ENCODE measurements at places on chromosomes 7 and 10. TPM values are rescaled to one million over a fixed set of nuclear protein-coding genes. Genes with fewer than 3 reads are reported as not detected.

- no peaks in the 10 kb centered on the region for H3K27me3 ChIP-seq
- H3K36me3 ChIP-seq, result no peaks in the 10 kb centered on the region
- H3K4me1 ChIP-seq, result no peaks in the 10 kb centered on the region
- H3K27ac ChIP-seq, result no peak overlapping the region
- DNase-seq, result no peak
Measured at GRCh38 chr10:112750427-112751167, 199.4 kb upstream of the TCF7L2 start.

DNA sequence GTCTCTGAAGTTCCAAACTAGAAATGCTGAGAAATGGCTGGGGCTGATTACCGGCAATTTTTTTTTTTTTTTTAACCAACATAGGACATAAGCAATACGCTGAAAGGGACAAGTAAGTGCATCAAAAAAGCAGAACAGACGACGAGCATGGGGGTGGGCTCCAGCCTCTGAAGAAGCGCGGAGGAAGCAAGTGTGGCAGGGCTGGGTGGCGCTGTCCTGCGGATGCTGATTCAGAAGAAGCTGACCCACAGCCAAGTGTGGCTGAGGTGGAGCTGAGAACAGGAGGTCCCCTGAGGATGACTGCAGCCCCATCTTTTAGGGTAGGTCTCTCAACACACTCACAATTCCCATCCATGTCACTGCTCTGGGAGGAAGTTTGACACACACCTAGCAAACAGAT lies 65.6 kb downstream of the CTBP2 start:
- no peak overlapping the region for H3K27ac ChIP-seq
- H3K27me3 ChIP-seq, result no peaks in the 10 kb centered on the region
- DNase-seq, result no peak
- no peak overlapping the region for H3K4me3 ChIP-seq
- H3K4me1 ChIP-seq, result peaks cover 5% of the 10 kb centered on the region

DNA sequence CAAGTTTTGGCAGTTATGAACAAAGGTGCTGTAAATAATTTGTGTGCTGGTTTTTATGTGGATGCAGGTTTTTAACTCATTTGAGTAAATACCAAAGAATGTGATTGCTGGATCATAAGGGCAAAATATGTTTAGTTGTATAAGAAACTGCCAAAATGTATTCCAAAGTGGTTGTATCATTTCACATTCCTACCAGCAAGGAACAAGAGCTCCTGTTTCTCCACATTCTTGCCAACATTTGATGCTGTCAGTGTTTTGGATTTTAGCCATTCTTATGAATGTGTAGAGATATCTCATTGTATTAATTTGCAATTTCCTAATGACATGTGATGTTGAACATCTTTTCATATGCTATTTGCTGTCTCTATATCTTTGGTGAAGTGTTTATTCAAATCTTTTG lies 207.3 kb upstream of the LRGUK start:
- no peak for DNase-seq
- no peaks in the 10 kb centered on the region for H3K27me3 ChIP-seq
- no peak overlapping the region for H3K27ac ChIP-seq
- H3K36me3 ChIP-seq, result no peaks in the 10 kb centered on the region
- H3K4me1 ChIP-seq, result no peaks in the 10 kb centered on the region
- no peak overlapping the region for H3K4me3 ChIP-seq

DNA sequence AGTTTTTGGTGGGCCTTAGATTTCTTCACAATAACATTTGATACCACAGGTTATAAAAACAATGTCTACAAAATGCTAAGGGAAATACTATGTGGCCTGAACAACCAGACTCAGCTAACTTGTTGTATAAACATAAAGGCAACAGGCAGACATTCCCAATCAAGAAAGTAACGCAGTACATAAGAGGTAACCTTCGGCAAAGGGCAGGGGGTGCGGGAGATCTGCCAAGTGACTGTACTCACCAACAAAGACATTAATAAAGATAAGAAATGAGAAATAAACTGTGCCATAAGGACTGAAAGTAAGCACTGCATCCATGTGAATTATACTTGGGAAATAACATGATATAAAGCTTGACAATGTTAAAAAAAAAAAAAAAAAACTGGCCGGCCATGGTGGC lies 15.4 kb downstream of the NSUN6 start:
- no peak for DNase-seq
- no peak overlapping the region for H3K27ac ChIP-seq
- no peaks in the 10 kb centered on the region for H3K27me3 ChIP-seq
- H3K4me3 ChIP-seq, result no peak overlapping the region
- no peaks in the 10 kb centered on the region for H3K4me1 ChIP-seq
- no peaks in the 10 kb centered on the region for H3K36me3 ChIP-seq

TACC2 gene
- 133 TPM for total RNA-seq
